ENCODE measurements at places on chromosomes 5 and 9. TPM values are rescaled to one million over a fixed set of nuclear protein-coding genes. Genes with fewer than 3 reads are reported as not detected.

The SLC6A7 gene
- 0.06 TPM for total RNA-seq

The FABP6 gene
- total RNA-seq = 5.7 TPM

The DAB2 gene
- total RNA-seq = 10.3 TPM

The GALT gene
- total RNA-seq = 8.2 TPM

The CD74 gene
- not detected for total RNA-seq

The FOXI1 gene
- not detected for total RNA-seq

The SPAAR gene
- total RNA-seq = 0.06 TPM

The DBH gene
- not detected for total RNA-seq

The NUDT12 gene
- total RNA-seq = 8.7 TPM

The CENPK gene
- 42.2 TPM for total RNA-seq

The IFNA13 gene
- not detected for total RNA-seq

The EPB41L4A gene
- total RNA-seq = 3.4 TPM

The IL6ST gene
- total RNA-seq = 77.5 TPM

The PPP6C gene
- 67.7 TPM for total RNA-seq

The BNC2 gene
- total RNA-seq = 4.2 TPM
